ENCODE measurements at places on chromosomes 2 and 18. TPM values are rescaled to one million over a fixed set of nuclear protein-coding genes. Genes with fewer than 3 reads are reported as not detected.

GRCh38 chr18:65363911-65364632 lies 386.7 kb upstream of the CDH7 start:
- DNase-seq = no peak

DNA sequence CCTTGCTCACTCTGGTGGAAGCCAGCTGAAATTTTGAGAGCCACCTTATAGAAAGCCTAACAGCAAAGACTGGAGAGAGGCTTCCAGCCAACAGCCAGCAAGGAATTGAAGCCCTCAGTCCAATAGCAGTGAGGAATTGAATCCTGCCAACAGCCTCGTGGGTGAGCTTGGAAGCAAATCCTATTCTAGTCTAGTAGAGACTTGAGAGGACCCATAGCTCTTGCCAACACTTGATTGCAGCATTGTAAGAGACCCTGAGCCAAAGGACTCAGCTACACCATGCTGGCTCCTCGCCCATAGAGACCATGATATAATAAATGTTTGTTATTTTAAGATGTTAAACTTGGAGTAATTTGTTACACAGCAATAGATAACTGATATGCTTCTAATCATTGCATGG lies 403.0 kb upstream of the TNP1 start:
- no peak for DNase-seq

DNA sequence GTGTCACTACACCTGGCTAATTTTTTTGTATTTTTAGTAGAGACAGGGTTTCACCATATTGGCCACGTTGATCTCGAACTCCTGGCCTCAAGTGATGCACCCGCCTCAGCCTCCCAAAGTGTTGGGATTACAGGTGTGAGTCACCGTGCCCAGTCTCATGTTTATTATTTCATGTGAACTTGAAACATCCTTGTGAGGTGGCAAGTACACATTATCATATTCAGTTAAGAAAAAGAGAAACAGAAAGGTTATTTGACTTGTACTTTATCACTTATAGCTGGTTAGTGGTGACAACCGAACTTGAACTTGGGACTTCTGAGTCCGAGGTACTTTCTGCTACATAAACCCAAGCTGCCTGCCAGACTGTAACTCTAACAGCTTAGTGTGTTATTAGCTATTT lies 24.4 kb downstream of the ABHD3 start:
- DNase-seq = no peak

DNA sequence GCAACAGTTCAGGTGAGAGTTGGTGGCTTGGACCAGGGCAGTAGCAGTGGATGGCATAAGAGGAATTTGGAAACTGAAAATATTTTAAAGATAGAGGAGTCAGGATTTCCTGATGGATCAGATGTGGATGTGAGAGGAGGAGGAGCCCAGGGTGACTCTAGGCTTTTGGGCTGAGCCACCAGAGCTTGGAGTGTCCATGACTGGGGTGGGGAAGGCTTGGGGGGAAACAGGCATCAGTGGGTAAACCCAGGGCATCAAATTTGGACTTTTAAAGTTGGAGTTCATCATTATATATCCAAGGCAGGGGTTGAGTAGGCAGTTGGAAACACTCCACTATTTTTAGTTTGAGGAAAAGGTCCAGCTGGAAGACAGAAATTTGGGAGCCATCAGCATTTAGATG lies 27.3 kb upstream of the ASB18 start:
- no peak for DNase-seq

DNA sequence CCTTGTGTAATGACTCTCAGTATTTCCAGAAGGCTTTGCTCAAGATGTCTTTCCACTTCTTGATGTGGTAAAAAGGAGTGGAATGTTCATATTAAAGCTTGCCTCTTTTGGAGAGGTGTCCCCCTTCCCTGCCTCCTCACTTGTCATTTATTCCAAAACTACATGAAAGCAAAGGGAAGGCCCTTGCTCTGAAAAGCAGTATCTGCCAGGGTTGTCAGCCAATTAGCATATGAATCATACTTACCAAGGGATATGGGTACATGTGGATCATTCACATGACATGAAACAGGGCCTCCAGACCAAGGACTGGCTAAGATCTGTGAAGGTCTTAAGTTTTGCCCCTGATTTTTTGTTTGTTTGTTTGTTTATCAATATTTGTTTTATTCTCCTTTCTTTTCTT lies 31.3 kb downstream of the ANXA4 start:
- no peak for DNase-seq

GRCh38 chr2:152420936-152421335 lies 86.0 kb downstream of the FMNL2 start:
- DNase-seq = no peak

DNA sequence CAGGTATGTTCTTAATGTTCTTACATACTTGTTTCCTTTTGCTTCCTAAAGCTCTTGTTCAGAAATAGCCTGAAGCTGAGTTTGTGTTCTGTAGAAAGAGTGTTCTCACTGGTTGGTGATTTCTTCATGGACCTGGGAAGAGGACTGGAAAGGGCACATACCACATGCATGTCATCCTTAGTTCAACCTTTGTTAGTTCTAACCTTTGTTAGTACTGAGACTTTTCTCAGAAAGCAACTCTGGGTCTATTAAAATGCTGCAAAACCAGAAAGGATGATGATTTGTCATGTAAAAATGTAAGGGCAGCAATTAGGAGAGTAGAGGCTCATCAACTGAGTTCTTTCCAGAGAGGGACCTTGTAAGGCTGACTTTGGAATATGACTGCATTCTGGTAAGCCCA lies 2.5 kb upstream of the FAP start:
- no peak for DNase-seq

GRCh38 chr2:85178980-85179411 lies 45.8 kb downstream of the TCF7L1 start:
- DNase-seq = no peak

DNA sequence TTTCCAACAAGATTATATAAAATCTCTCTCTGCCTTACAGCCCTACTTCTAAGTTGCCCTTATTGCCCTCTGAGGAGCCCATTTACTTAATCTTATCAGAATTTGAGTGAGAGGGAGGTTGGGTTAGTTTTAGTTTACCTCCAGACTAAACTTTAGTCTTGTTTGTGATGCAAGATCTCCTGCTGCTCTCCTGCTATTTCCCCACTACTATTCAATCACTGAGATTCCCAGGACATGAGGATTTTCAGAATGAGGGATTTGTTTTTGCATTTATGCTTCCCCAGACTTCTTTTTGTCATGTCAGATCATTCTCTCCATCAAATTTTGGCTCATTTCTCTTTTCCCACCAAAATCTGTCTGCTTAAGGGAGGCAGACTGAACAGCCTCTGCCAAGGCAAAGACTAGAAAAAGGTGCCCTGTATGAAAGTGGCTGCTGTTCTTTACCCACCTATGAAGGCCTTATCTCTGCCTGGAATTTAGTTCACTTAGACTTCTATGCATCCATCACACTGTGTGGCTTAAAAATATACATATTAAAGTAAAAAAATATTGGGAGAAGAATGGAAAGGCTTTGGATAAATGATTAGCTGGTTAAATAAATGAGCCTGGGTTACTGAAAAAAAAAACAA lies 401.3 kb downstream of the PID1 start:
- no peak for DNase-seq

- DNase-seq = no peak
Observed at GRCh38 chr2:28178946-28179345, 213.7 kb upstream of the FOSL2 start.

SH3BP4 gene
- 26.0 TPM for total RNA-seq
